ENCODE measurements at places on chromosomes 6 and 20.
A peak's percentile ranks its signal among the peaks of the same experiment; 100 is the strongest.

DNA sequence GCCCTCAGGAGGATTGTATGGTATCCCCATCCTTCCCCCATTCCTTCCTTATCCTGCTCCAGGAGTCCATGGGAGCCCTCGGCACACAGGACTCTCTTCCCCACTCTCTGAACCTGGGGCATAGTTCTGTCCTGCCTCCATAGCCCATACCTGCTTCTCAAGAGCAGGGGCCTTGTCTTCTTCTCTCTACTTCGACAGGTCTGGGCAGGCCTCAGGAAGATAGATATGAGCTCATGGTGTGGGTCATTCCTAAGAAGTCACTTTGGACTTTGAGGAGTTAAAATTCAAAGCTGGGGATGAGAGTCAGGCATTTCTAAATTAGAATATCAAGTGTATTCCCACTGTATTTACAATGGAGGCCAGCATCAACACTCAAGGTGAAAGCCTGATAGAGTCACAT lies 8.4 kb upstream of the ADA start:
- no peak for DNase-seq

DNA sequence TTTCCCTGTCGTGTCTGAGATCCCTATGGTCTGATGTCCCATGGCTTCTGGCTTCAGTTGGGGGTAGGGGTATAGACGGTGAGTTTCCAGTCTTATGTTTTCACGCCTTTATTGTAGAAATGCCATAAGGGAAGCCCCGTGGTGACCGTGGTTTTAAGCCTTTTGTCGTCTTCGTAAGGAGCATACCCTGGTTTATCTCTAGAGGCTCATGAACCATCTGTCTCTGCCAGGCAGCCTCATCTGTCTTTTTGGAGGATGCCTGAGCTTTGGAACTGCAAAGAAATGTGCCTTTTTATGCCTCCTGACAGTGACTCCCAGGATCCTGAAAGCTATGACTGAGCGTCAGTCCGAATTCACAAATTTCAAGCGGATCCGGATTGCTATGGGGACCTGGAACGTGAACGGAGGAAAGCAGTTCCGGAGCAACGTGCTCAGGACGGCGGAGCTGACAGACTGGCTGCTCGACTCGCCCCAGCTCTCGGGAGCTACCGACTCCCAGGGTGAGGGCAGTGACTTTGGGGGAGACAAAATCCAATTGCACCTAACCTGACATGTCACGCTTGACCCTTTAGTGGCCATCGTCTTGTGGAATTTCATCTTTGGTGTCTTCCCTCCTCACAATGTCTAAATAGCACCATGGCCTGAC lies 84.6 kb downstream of the SYNJ2 start:
- no peak for DNase-seq

DNA sequence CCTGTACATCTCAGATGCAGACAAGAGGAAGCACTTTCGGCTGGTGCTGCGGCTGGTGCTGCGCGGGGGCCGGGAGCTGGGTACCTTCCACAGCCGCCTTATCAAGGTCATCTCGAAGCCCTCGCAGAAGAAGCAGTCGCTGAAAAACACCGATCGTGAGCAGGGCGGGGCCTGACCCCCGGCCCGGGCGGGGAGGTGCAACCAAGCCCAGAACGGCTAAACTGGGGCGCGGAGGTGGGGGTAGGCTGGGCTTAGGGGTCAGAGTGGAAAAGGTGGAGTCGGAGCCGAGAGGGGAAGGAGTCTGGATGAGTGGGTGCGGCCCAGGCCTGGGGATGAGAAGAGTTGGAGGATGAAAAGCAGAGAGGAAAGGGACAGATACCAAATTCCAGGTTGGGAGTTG lies 4.1 kb upstream of the MATN4 start:
- no peak for DNase-seq

GRCh38 chr6:113920663-113921267 lies 50.2 kb downstream of the HDAC2 start:
- DNase-seq = no peak

- DNase-seq = no peak
Observed at GRCh38 chr6:25965058-25965457, 2.5 kb downstream of the TRIM38 start.

- DNase-seq = no peak
Observed at GRCh38 chr6:9961646-9962045, 453.2 kb downstream of the TFAP2A start.

- DNase-seq = no peak
Observed at GRCh38 chr6:112221981-112222852, 32.1 kb downstream of the LAMA4 start.

DNA sequence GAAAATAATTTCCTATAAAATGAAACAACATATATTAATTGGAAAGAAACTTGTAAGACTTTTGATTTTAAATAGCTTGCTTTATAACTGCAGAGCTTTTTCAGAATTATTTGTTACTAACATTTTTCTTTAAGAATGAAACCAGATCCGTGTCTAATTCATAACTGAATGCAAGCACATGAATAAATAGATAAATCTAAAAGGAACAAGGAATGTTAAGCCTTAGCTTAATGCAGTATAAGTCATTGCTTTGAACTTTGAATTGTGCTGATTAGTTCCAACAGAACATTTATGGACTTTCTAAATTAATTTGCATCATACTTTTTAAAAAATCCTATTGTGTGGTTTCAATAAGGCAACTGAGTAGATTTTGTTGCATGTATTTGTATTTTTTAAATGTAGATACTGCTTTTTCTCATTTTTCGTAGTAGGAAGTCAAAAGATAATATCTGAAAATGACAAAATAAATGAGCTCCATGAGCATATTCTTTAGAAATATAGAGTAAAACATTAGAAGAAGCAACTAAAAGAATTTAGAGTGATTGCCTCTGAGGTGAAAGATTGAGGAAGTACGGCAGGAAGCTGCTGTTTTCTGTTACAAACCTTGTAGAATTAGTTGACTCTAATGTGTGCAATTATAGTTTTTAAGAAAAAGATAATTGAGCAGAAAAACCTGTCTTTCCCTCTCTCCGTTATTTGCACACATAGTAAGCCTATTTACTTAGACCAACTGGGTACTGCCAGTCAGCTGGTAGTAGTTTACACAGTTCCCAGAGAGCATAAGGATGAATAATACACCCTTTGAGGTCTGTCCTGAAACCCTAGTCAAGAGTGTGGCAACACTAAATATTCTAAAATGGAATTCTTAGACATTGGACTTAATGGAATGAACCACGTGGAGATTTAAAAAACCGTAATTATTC lies 32.6 kb upstream of the SLC35D3 start:
- no peak for DNase-seq

DNA sequence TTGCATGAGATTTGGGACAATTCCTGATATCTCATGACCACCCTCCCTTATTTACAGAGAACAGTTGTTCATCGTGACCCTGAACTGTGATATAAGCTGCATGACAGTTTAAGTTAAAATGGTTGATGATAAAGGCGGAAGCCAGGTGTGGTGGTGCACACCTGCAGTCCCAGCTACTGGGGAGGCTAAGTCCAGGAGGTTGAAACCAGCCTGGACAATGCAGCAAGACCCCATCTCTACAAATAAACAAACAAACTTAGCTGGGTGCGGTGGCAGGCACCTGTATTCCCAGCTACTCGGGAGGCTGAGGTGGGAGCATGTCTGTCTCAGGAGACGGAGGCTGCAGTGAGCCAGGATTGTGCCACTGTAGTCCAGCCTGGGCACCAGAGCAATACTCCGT lies 24.1 kb downstream of the COL20A1 start:
- DNase-seq = no peak

DNA sequence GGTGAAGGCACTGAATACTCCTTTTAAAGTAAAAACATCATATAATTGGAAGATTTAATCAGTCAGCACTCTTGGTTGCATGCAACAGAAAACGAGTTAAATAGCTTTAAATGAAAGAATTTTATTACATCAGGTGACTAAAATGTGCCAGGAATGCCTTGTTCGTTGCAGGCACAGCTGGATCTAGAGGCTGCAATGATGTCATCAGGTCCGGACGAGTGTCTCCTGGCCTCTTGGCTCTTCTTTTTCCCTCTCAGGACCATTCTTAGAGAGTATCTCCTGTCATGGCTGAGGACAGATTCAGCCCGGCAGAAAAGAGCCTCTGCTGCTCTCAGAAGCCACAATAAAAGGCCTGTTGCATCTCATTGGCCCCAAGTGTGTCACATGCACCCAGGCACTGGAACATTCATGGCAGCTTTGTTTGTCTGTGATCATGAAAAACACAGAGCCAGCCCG lies 510.7 kb upstream of the SULF2 start:
- no peak for DNase-seq

DNA sequence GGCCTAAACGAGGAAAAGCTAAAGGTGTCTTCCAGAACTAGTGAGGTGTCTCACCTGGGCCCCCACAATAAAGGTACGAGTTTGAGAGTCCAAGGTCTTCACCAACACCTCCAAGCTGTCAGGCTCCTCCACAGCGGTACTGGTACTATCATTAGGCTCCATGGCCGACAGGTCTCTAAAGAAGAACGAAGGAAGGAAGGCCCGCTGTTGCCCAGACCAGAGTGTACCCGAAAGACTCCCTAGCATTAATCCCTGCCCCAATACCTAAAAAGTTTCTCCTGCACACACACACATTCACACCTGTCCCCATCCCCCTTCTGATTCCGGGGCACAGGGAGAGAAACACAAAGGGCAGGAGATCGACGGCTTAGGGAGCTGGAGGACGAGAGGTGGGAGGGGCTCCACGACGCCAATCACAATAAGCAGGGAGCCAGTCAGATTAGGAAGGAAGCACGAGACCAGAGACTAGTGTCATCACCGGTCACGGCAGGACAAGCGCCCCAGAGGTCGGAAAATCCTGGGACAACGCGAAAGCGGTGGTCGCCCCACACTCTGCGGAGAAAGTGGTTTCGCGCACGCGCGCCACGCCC lies 764 bp downstream of the BAG6 start:
- no peak for DNase-seq

DNA sequence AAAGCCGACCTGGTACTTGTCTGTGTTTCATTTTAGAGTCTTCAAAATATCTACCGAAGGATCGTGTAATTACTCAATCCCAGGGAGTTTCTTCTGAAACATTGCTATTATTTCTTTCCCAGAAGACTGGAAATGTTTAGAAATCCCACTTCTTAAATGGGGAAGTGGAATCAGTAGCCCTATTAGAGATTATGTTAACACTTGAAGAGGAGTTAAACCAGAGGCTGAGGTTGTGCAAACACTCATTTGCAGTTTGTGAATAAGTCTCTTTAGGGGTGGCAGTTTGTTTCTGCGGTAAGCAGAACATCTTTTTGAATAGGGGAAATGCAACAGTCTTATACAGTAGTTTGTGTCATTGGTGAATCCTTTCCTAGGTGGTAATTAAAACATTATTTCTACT lies 21.3 kb downstream of the DSP start:
- DNase-seq = no peak

DNA sequence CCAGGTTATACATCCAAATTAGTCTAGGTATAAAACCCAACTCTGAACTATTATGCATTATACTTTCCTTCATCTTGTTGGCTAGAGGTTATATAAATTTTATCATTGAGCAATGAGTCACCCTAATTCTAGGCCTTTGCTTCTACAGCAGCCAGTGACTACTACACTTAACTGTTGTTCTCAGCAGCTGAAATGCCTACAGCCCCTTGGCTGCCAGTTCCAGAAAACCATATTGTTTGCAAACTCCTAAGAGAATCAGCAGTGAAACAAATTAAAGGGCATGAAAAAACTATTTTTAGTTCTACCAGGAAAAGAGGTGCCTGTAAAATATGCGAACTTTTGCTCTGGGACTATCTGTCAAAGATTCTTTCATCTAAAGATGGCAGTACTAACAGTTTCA lies 292.8 kb downstream of the FRK start:
- no peak for DNase-seq

- DNase-seq = no peak
Observed at GRCh38 chr6:43744931-43745727, 24.9 kb upstream of the VEGFA start.

- no peak for DNase-seq
Observed at GRCh38 chr6:143397227-143398222, 53.0 kb downstream of the ADAT2 start.

DNA sequence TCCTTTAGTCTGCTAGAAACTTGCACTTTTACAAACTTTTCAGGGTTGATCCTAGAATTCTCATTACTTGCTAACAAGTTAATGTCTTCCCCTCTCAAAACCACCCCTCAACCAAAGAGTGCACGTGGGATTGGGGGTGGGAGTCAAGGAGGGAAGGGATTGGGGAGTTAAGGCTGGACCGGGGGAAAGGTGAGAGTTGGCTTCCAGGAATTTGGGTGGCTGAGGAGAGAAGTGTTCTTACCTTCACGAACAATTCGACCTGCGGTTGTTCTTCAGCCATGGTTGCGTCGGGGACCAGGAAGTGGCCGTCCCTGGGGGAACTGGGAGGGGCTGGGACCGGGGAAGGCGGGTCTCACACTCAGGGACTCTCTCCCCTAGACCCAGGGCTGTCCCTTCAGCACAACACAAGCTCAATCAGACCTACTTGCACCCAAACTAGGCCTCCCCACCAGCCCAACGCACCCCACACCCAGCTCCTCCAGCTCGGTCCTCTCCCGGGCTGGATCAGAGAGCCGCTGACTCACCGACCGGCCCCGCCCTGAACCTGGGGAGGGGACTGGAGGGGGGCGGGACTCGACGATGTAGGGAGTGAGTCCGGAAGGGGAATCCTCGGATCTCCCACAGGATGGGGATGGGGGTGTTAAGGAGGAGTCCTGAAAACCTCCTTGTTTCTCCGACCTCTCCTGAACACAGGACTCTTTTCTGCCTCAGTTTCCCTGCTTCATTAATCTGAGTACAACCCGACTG lies at the start of gene CLIC1:
Gene CLIC1, minus strand, starts transcription at position 510 of the 747 bp plus-strand sequence. Its CDS starts 230 bp downstream, at position 280.
- peak; percentile 90 for DNase-seq

- no peak for DNase-seq
Observed at GRCh38 chr20:41331731-41332130, 8.9 kb upstream of the LPIN3 start.

- DNase-seq = no peak
Observed at GRCh38 chr6:68025764-68026163, 609.3 kb upstream of the ADGRB3 start.

GRCh38 chr20:1955217-1955616 lies 38.6 kb downstream of the PDYN start:
- DNase-seq = no peak

- no peak for DNase-seq
Observed at GRCh38 chr6:37160922-37161778, 8.8 kb upstream of the PIM1 start.

GRCh38 chr20:22466447-22467171 lies 117.8 kb downstream of the FOXA2 start:
- no peak for DNase-seq

- no peak for DNase-seq
Observed at GRCh38 chr6:22412994-22413393, 116.2 kb upstream of the PRL start.
